ENCODE measurements at places on chromosomes 3 and 15.

DNA sequence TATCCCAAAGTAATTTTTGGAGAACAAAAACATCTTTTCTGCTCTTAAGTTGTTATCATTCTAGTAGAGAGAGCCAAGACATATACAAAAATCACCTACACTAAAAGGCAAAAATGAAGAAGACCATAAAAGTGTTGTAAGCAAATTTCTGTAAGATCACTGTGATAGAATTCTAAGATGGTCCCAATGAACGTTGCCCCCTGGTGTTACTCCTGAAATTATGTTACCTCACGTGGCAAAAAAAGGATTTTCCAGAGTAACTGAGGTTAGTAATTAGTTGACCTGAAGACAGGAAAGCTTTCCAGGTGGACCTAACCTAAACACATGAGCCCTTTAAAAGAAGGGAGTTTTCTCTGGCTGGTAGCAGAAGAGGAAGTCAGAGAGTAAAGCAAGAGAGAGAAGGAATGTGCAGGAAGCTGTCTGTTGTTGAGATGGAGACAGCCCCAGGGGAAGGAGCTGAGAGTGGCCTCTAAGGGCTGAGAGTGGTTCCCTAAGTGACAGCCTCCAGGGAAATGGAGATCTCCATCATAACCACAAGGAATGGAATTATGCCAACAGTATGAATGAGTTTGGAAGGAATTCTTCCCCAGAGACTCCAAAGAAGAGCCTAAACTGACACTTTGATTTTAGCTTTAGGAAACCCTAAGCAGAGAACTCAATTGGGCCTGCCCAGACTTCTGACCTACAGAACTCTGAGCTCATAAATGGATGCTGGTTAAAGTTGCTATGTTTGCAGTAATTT, 205.9 kb downstream of the CD47 start:
- DNase-seq, result no peak

- no peak for DNase-seq
Measured at GRCh38 chr3:128294999-128295468, 141.8 kb downstream of the EEFSEC start.

DNA sequence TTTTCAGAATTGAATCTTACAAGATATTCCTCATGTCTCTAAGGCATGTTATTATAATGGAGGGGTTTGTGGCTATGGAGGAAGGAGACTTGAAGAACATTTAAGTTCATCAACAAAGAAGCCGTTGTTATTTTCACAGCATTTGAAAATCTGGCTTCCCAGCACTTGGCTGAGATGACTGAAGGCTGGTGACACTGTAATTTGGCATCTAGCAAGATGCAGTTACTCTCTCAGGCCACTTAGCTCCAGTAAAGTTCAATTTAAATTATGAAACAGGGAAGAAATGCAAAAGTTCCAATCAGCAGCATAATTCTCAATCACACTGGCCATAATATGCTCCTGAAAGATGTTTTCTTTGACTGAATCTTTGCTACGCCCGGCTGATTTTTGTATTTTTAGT, 139.4 kb upstream of the NUDT16 start:
- DNase-seq, result no peak

DNA sequence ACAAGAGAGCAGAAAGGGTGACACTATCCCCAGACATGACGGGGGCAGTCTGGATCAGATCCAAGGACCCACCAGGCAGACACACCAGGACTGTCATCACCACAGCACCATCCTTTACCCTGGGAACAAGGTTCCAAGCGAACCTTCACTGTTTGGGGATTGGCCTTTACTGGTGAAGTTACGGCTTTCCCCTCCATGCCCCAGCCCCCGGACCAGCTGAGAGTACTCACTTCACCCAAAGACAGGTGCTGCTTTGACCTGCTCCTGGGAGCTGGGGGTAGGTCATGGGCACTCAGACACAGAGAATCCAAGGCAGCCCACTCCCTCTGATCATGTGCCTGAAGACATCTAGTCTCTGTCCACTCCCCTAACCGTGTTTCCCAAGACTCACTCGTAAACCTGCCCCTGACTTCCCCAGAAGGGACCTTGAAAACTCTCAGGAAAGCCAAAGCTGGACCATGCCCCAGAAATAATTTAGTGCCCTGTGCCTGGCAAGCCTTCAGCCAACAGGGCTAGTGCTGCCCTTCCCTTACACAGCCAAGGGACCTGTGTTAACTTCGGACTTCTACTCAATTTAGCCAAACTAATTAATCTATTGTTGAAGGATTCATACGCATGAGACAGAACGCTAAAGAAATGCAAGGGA, 2.8 kb downstream of the RRP9 start:
- DNase-seq, result no peak

DNA sequence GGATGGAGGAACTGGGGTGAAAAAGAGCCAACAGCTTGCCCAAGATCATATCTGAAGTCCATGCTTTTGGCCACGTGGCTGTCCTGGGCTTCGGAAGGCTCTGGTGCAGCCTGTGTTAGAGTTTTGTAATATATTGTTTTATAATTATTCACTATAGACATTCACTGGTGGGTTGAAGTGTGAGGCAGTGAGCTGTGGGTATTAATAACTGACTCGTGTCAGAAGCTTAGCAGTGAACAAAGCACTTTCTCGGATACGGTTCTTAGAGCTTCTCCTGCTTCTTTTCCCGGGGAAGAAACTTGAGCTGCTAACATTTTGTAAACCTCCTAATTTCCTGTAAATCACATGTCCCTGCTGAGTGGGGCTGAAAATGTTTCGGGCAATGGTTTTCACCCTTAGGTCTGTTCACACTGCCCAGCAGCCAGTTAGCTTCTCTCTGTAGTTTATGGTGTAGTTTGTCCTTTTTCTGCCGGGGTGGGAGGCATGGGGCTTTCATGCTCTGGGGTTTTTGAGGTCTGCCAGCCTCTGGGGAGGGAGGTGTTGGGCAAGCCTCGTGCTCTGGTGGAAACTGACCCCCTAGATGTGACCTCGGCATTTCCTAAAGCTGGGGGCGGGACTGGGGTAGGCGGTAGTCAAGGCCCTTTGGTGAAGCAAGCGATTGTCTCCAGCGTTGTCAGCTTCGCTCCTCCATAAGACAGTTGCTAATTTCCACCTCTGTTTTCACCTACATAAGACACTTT, 1.7 kb downstream of the MRAS start:
- DNase-seq, result no peak

DNA sequence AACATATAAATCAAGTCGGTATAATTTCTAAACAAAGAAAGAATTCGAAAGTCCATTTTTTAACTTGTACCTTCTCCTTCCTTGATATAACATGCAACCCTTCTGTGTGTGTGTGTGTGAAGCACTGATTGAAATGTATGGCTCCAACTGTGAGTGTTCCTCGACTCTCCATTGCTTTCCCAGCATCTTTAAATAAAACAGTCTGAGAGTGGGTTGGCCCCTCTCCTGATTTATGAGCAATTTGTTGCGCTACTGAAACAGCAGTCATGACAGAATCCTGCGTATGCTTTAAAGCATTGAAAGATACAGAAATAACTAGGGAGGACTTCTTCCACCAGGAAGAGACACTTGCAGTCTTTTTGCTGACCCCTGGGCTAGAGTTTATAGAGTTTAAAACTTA, 340.0 kb upstream of the SATB1 start:
- no peak for DNase-seq

GRCh38 chr3:7381741-7382140, 520.8 kb downstream of the GRM7 start:
- DNase-seq, result no peak

- no peak for DNase-seq
Measured at GRCh38 chr3:30984855-30985749, 90.6 kb upstream of the GADL1 start.

- no peak for DNase-seq
Measured at GRCh38 chr15:99953886-99954285, 220.6 kb upstream of the LYSMD4 start.

DNA sequence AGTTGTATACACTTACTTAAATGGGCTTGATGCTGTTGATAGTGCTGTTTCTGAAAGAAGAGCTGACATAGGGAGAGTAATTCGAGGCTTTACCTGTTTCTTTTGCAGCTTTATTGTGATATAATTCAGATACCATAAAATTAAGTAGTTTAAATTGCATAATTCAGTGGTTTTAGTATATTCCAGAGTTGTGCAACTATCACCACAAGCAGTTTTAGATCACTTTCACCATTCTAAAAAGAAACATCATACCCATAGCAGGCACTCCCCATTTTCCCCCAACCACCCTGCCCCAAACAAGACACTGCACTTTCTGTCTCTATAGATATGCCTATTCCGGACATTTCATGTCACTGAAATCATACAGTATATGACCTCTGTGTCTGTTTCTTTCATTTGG, 98.5 kb downstream of the MTHFS start:
- DNase-seq, result no peak

DNA sequence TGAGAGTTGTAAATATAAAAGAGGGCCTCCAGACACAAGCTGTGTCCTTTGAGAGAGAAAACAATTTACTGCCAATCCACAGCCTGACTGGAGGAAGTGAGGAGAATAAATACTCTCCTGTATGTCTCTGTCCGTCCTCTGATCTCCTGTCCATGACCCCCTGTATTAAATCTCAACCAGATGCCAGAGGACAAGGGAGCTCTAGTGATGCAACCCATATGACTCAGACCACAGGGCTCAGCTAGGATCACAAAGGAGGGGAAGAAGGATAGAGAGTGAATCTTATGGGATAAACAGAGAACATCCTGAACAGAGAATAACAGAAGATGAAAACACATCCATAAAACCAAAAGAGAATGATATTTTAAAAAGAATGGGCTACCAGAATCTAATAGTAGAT, 482.6 kb downstream of the PLOD2 start:
- DNase-seq, result no peak

- DNase-seq, result no peak
Measured at GRCh38 chr15:41927536-41927935, 33.7 kb upstream of the SPTBN5 start.

DNA sequence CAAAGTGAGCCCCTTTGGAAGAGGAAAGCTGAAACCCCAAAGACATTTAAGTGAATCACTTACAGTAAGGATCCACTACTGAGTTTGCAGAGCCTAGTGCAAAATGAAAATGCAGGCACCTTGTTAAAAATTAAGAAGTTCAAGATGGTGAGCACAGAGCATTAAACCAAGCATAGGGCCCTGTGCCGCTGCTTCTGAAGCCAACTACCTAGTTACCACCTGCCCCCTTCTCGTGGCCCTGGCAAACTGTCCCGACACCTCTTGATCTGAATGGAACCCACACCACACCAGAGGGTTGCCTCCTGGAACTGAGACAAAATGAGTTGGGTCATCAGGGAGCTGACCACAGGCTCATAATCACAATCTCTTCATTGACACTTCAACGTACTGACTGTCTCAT, 25.6 kb downstream of the LRRC2 start:
- no peak for DNase-seq

DNA sequence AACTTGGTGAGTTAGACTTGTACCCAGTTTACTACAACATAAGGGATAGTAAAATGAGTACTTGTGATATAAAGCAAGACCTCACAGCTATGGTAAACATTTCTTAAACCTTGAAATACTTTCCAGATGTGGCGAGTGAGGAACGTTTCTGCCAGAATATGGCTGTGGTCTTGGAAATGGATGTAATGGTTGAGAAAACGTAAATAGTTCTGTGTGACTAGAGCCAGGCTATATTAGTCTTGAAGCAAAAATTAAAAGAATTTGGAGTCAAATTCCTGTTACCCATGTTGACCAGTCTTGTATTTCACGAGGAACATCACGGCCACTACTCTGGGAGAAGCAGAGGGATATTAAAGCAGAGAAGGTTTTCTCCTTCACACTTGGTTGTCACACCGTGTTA, 15.3 kb downstream of the OR4F15 start:
- no peak for DNase-seq

DNA sequence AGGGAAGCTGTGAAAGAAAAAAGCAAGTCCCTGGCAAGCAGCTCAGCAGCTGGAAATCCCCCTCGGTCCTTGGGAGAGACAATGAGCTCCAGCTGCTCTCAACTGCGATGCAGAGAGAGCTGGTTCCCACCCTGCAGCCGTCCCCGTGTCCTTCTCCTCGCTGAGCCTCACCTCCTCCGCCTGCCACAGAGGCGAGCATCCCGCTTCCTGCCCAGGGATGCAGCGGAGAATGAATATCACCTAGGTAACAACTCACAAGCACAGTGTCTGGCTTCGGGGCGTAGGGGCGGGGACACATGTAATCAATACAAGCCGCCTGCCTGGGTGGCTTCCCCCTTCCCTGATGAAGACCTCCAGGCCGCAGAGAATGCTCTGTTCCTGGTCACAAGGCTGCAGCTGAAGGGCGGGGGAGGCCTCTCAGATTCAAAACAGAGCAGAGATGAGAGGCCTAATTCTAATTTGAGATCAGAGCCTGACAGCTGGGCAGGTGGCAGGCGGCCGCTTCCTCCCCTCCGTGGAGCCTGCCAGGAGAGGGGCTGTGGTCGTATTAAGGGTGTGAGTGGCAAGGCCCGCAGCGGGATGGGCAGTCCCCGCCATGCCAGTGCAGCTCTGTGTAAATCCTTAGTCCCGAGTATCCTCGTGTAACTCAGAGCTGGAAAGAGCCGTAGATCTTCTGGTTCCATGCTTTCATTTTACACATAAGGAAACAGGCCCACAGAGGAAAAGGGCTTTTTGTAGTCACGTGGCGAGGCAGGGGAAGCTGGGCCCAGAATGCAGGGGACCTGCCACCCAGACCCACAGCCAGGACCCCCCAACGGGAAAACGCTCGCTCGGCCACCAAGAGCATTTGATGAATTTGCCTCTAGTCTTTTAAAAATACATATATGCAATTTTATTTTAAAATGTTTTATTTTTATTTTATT, 24.3 kb downstream of the ZDHHC19 start:
- no peak for DNase-seq

DNA sequence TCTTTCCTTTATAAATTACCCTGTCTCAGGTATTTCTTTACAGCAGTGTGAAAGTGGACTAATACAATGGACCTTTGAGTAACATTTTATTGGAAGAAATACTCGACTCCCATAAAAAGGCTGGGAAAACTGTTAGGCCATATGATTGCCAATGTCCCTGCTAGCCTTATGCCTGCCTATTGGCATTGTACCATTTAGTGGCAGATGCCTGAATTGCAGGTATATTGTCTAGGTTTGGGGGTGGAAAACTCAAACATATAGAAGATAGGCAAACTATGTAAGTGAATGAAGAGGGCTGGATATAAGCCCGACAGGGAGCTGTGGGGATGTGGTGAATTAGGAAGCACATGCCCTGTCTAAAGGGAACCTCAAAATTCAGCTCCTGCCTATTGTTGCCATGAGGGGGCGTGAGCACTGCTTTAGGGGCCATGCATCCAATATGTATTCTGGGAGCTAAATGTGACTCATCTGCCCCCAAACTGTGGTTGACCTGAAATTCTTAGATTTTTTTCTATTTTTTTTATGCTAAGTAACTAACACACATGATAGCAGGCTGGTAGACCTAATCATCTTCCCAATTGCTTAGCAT, 65.2 kb upstream of the TRA2B start:
- DNase-seq, result no peak

DNA sequence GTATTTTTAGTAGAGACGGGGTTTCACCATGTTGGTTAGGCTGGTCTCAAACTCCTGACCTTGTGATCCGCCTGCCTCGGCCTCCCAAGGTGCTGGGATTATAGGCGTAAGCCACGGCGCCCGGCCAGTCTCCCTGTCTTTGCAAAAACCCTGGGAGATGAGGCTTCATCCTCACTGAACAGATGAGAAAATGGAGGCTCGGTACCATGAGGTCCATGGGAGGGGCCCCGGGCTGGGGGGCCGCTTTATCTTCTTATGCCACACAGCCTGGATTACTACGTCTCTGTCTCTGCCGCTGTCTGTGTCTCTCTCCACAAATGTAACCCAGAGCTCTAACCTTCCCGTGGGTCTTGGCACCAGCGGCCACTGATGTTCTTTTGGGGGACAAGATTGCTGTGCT, 39.1 kb downstream of the ABTB1 start:
- DNase-seq, result no peak
